Activated B cell treated with CpG ODN at 0.5 μM for 24 hours (primary cell): ENCODE measurements at places on chromosomes 5 and 9.

- DNase-seq = no peak
Observed at GRCh38 chr5:32413466-32414263, 30.9 kb downstream of the ZFR start.

DNA sequence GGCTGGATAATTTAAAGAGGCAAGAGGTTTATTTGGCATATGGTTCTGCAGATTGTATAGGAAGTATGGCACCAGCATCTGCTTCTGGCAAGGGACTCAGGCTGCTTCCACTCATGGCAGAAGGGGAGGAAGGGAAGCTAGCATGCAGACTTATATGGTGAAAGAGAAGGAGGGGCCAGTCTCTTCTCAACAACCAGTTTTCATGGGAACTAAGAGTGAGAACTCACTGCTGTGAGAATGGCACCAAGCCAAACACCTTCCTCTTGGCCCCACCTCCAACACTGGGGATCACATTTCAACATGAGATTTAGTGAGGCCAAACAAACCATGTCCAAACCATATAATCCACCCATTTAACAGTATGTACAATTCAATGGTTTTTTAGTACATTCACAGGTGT, 113.3 kb upstream of the SHB start:
- DNase-seq = no peak

GRCh38 chr9:114919611-114920010, 10.8 kb downstream of the TNFSF8 start:
- DNase-seq = no peak

- no peak for DNase-seq
Observed at GRCh38 chr9:110291921-110292557, 35.7 kb upstream of the TXN start.

GRCh38 chr5:72156946-72157624, 49.8 kb downstream of the MAP1B start:
- no peak for DNase-seq

- no peak for DNase-seq
Observed at GRCh38 chr5:74433896-74434829, 206.4 kb downstream of the ENC1 start.

- no peak for DNase-seq
Observed at GRCh38 chr9:21688108-21689102, 114.0 kb upstream of the MTAP start.

DNA sequence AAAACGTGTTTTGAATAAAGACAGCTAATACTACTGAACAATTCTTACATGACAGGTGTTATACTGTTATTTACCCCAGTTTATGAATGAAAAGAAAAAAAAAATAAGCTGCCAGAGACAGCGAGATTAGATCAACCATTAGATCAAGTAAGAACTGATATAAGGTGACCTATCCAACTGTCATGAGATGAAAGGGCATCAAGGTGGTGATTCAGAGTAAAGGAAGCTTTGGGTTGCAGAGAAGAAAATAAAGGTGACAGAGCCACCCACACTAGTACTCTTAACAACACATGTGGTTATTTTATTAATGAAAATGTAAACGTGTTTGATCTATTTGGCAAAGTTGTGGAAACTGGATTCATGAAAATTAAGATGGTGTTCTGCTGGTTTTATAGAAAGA, 435.2 kb downstream of the GABRG2 start:
- DNase-seq = no peak

DNA sequence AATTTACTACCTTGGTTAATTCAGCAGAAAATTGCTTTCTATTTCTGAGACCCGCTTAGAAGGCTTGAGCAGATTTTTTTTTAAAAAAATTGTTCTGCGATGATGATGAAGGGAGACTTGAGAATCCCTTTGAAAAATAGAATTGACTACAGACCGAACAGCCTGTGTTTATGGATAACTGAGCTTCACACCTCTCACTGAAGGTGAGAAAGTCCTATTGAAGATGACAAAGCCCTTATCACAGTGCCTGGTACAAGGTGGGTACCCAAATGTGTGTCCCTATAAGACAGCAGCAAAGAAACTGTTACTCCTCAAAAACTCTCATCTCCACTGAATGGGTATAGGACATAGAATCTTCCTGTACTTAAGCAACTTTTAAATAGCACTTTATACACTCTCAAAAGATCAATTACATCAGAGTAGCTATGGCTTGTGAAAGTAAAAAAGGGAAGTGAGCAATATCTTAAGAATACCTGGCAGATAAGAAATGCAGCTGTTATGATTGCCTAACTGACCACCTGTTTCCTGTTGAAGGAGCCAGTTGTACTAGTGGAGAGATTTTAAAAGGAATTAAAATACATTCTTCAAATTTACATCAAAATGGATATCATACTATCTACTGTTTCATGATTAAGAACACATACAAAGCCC, 419.7 kb downstream of the CHSY3 start:
- no peak for DNase-seq

- DNase-seq = no peak
Observed at GRCh38 chr5:147085409-147085808, 149.4 kb upstream of the STK32A start.

DNA sequence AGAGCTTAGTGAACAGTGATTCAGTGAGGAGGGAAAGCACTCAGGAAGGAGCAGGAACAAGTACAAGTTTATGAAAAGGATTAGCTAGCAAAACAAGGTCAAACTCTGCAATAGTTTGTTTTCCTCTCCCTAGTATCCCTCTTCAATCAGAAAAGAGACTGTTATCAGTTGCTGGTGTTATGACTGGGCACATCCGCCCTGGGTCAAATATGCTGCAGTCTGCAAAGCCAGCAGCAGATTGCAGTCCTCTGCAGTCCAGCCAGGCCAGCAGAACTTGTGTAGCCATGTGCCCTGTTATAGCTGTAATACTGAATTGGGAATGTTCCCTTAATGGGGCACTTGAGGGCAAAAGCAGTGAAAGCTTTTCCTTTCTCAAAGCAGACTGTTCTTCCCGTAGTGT, 12.0 kb downstream of the PCDHAC2 start:
- no peak for DNase-seq

- peak; percentile 14 for DNase-seq
Observed at GRCh38 chr5:41856644-41857491, 13.4 kb downstream of the OXCT1 start.

- no peak for DNase-seq
Observed at GRCh38 chr5:143713047-143714003, 98.6 kb upstream of the HMHB1 start.

DNA sequence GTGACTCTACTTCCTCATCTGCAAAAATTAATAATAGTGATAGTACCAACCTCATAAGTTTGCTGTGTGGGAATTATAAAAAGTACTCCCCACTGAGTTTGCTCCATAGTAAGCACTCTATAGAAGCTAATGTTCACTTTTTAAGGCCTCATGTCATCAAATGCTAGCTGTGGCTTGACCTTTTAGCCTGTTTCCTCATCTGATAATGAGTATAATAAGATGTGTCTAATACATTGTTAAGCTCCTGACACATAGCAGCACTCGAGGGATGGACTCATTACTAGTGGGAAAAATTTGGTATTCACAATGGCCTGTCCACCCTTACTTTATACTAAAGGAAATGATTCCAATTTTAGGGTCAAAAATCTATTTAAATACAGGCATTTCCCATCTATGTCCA, 26.1 kb upstream of the CAST start:
- no peak for DNase-seq

DNA sequence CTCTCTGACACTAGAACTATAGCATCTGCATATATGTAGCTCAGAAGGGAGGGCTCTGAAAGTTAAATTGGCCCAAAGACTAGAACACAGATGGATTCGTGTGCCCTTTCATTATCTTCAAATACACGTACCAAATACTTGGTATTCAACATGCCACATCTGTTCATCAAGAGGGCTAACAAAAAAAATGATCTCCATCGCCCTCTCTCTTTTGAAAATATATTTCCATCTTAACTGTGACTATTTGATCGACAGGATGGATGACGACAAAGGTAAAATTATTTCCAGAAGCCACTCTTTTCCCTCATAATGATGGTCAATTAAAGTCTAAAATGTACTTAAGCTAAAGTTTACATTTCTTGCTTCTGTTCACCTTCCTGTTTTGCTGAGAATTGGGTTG, 77.0 kb downstream of the SEMA6A start:
- DNase-seq = no peak

- no peak for DNase-seq
Observed at GRCh38 chr9:90446200-90446948, 196.2 kb downstream of the DIRAS2 start.

- no peak for DNase-seq
Observed at GRCh38 chr9:132809677-132810271, 68.3 kb downstream of the AK8 start.

- DNase-seq = no peak
Observed at GRCh38 chr5:10626473-10627013, 62.7 kb downstream of the ANKRD33B start.

- DNase-seq = no peak
Observed at GRCh38 chr9:34256104-34256503, 73.0 kb downstream of the KIF24 start.

GRCh38 chr9:74095925-74096324, 401.2 kb upstream of the RORB start:
- DNase-seq = no peak

DNA sequence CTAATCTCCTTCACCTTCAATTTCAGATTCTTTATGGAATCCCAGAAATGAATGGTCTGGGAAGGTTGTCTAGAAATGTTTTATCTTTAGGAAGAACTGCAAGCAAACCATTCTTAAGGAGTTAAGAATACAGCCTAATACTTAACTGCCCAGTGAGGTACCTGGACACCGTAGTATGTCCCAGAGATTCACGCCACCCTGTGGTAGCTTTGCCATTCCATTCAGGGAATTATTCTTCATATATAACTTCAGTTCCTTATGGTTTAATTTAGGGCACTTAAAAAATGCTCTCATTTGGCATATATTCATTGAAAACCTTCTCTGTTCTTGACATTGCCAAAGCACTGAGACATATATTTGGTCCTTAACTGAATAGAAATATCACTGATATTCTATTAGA, 49.7 kb downstream of the ACTBL2 start:
- DNase-seq = no peak

GRCh38 chr9:13734601-13735000, 455.1 kb upstream of the MPDZ start:
- no peak for DNase-seq

DNA sequence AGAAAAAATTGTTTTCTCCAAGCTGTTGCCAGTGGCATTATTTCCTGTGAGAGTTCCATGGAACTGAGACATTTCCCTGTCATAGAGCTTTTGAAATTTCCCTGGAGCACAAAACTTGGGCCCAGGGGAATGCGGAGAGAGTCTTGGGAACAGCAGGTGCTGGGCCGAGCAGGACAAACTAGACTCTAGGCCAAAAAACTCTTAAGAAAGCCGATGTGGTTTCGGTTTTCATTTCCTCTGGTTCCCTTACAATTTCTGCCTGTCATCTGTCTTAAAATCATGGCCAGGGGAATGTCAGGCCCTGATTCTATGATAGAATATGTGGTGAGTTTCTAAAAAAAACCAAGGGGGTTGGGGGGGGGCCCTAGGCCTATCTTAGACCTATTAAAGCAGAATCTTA, 4.6 kb downstream of the SLC35A4 start:
- no peak for DNase-seq

GRCh38 chr5:166695326-166695725, 1596.1 kb upstream of the WWC1 start:
- DNase-seq = no peak

- no peak for DNase-seq
Observed at GRCh38 chr5:131773805-131774204, 23.0 kb downstream of the FNIP1 start.

- peak; percentile 31 for DNase-seq
Observed at GRCh38 chr9:97740848-97741821, 44.0 kb upstream of the XPA start.

DNA sequence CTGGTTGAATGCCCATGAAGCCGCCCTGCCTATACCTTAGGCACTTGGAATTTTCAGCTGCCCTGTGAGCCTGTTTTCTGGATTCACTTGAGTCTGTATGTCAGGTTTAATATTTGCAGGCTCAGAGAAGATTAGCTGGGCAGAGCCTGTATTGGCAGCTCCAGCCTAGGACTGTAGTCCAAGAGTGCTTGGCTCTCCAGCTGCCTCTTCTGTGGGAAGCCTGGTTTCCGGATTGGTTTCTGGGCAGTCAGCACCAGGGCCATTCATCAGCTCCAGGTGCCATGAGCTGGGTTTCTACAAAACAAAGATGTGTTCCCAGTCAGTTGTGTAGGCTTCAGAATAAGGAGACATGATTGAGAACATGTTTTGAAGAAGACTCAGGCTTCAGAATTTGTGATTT, 90.1 kb downstream of the ARHGAP26 start:
- no peak for DNase-seq

DNA sequence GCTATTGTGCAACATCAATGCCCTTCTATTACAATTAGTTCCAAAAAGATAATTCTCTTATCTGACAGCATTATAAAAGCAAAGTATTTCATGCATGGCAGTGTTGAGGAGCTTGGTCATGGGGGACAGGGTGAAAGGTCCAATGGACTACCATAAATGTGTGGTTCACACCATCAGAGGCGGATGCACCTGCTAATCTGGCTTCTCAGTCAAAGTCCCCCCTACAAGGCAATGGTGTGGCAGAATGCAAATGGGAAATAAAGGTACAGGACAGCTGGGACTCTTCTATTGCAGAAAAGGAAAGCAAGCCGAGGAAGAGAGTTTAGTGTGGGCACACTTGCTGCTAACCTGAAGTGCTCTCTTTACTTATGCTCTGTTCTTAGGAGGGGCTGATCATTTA, 369.1 kb downstream of the NDUFS4 start:
- DNase-seq = no peak

- DNase-seq = no peak
Observed at GRCh38 chr5:98309785-98310598, 463.5 kb upstream of the RGMB start.

GRCh38 chr5:142210011-142210410, 101.4 kb downstream of the NDFIP1 start:
- DNase-seq = no peak

DNA sequence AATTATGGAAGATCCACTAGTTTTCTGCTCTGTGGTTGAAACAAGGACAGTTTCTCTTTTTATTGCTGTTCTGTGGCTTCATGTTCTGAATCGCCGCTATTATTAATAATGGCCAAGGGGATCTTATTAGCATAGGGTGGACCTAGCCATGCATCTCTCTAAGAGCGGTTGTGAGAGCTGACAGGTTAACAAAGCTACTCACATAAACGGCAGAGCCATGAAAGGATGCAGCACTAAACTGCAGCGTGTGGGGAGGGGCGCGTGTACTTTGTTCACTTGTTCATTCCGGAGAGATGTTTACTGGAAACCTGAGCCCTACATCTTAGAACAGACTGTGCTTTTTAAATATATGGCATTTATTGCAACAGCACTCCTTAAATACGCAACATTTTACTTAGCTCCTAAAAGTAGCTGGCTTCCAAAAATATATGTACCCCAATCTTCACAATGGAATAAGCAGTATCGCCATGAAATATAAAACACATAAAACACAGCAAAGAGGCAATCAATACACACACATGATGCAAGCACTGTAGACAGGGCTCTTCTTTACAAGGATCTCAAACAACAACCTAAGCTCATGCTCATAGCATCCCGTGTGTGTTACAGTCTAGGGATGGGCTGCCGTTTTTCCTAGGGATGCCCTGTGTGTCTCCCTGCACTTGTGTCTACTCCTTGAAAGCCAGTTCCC, 424.6 kb downstream of the MED10 start:
- DNase-seq = no peak
